ENCODE measurements at places on chromosomes 7 and 10.

GRCh38 chr7:28041508-28042314 lies 138.9 kb downstream of the JAZF1 start:
- DNase-seq = peak; percentile 97

- no peak for DNase-seq
Observed at GRCh38 chr7:7568553-7568952, 1.9 kb downstream of the MIOS start.

GRCh38 chr10:121926157-121926556 lies 1.7 kb downstream of the ATE1 start:
- no peak for DNase-seq

DNA sequence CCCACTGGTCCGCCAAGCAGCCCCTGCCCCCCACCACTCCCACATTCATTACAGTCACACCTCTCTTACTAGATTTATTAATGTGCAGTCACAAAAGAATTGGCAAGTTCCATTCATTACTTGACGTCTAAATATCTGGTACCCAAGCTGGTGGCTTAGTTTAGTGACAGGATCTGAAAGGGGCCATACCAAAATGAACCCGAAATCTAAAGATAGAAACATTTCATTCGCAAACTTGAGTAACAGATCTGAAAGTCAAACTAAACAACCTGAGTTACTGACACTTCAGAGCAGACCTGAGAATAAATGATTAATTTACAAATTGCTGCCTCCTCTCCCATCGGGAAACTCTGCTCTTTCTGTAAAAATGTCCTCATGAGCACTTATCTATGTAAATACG lies 53.4 kb downstream of the TNS3 start:
- DNase-seq = no peak

DNA sequence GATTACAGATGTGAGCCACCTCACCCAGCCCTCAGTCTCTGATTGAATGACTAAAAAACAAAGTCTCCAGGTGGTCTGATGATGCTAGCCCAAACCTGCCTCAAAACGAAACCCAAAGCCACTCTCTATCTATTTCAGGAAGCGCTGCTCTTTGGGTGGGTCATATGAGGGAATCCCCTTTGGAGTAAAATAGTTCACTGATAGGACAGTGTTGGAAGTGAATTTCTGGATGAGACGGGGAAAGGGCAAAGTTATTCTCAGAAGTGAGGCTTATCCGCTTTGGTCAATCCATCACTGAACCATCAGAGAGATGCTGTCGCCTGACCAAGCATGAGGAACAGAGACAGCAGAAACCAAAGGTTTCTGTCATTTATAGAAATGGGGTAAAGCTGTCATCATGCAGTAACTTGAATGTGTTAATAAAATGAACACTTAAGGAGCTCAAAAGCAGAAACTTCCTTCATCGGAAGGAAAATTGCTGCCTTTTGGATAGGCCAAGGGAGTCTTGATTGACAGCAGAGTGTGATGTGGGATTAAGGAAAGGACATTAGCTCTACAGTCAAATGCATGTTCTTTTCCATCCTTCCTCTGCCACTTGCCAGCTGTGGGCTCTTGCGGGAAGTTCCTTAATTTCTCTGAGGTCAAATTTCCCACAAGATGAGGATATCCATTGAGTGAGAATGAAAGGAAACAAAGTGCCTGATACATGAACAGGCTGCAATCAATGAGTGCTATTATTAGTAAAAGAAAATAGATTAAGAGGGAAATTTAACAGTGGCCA lies 64.9 kb upstream of the C1QL3 start:
- no peak for DNase-seq

DNA sequence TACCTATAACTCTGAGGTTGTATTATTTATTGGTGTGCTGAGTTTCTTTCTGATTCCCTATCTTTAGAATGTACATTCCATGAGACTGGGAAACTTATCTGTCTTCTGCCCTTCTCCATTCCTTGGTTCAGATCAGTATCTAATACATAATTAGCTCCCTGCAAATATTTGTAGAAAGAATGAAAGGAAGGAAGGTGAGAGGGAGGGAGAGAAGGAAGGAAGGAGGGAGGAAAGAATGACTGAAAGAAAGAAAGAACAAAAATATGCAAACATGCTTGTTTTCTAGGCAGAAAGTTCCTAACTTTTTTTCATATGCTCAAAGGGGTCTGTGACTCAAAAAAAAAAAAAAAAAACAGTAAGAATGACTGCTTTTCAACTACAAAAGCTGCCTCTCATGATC lies 3.9 kb upstream of the USP6NL start:
- DNase-seq = no peak

DNA sequence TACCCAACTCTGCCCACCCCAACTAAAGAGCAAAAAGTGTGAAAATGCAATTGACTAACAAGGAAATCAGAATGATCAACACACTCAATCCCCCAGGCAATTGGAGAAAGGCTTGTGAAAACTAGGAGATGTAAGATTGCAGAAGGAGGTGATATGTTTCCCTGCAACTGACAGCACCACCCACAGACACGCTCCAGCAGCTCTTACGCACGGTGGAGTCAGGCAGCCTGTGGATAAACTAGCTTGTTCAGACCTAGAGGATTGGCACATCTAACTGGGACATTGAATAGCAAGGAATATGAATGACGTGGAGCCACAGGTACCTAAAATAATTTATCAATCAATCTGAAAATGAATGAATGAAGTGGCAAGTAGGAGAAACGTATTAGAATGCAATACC lies 125.7 kb upstream of the MYO3A start:
- no peak for DNase-seq

DNA sequence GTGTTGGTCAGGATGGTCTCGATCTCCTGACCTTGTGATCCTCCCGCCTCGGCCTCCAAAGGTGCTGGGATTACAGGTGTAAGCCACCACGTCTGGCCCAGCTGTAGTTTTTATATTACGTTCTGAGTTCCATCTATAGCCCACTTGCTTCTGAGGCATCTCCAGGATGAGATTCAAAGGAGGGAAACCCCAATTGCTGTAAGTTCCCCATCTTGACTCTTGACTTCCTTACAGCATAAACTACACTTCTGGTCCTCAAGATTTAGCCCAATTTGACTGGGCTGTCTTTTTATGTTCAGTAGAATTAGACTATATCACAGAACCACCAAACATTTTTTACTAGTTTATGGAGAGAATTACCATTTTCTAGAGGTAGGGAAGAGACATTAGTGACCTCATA lies 44.3 kb downstream of the CCM2 start:
- no peak for DNase-seq

DNA sequence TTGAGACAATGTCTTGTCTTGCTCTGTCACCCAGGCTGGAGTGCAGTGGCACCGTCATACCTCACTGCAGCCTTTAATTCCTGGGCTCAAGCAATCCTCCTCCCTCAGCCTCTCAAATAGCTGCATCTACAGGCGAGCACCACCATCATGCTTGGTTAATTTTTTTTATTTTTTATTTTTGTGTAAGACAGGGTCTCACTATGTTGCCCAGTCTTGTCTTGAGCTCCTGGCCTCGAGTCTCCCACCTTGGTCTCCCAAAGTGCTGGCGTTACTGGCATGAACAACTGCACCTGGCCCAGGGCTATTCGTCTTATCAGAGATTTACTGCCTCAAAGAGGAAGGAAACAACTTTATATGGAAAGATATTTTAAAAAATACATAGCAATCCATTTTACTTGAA lies 102.8 kb upstream of the NUPR2 start:
- DNase-seq = no peak

DNA sequence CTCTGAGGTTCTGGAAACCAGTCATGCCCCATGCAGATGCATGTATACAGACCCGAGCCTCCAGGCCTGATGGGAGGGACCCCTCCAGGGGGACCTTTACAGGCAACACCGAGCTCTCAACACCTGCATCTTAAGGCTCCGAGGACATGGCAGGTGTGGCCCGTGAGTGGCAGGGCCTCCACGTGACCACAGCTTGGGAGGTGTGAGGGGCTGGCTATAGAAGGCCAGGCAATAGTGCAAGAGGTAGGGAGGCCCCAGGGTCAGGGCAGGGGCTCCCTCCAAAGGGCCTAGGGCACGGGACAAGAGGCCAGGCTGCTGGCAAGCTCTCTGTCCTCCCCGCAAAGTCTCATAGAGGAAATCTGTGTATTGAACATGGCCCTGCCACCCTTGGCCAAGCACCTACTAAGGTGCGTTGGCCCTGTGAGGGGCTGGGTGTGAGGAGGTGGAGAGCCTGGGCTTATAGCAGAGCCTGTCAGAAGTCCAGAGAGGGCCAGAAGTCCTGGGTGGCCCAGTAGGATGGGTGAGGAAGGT lies 134.2 kb downstream of the PTPN20 start:
- DNase-seq = no peak

GRCh38 chr7:44634839-44635591 lies 28.6 kb downstream of the OGDH start:
- DNase-seq = peak; percentile 63

GRCh38 chr10:71077143-71077581 lies 135.2 kb upstream of the UNC5B start:
- no peak for DNase-seq

DNA sequence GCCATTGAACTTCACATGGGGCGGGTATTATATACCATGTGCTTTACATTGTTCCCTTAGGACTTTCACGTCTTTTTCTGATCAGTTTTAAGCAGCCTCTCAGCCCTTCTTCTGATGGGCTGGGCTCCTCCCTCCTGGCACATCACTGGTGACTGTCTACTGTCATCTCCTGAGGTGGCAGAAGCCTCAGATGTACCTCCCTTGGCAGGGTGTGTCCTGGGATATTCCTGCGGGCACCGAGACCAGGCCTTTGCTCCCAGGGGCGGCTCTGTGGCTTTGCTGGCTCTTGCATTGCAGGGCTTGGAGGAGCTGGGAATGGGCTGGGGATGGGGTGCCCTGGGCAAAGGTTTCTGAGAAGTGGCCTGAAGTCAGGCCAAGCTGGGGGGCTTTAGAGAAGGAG lies 34.6 kb upstream of the GOLGA7B start:
- DNase-seq = no peak

GRCh38 chr10:86187499-86188239 lies 178.9 kb downstream of the GRID1 start:
- no peak for DNase-seq

GRCh38 chr10:37831495-37832333 lies 25.7 kb downstream of the ZNF248 start:
- DNase-seq = no peak

DNA sequence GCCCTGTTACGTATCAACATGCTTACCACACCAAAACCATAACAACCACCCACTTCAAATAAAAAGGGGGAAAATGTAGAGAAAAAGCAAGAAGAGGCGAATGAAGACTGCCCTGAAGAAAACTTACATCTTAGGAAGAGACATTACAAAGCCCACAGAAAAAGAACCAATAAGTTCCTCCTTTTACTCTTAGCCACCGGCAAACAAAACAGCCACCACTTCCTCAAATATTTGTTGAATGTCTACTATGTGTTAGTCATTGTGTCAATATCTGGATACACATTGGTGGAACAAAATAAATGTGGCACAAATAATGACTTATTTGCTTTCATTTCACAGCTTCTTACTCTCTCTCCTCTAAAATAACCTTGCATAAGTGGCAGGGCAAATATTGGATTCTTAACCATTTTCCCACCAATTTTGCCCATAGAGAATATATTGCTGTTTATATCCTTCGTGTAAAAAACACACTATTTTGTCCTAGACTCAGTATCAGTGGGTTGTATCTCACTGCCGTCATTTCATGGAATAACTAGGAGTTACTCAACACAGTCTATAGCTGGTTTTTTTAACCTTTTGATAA lies 106.8 kb downstream of the ANK3 start:
- peak; percentile 78 for DNase-seq

DNA sequence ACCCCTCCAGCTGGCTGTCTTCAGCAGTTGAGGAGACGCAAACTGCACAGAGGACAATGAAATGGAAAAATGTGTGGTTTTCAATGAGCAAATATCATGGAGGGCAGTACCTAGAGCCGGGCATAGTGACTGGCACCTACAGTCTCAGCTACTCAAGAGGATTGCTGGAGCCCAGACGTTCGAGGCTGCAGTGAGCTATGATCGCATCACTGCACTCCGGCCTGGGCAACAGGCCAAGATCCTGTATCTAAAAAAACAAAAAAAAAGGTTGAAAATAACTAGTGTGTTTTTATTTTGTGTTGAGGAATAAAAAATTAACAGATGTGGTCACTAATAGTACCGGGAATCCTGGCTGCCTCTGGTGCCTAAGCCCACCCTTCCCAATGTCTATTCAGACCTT lies 345.5 kb downstream of the GALNT17 start:
- no peak for DNase-seq

DNA sequence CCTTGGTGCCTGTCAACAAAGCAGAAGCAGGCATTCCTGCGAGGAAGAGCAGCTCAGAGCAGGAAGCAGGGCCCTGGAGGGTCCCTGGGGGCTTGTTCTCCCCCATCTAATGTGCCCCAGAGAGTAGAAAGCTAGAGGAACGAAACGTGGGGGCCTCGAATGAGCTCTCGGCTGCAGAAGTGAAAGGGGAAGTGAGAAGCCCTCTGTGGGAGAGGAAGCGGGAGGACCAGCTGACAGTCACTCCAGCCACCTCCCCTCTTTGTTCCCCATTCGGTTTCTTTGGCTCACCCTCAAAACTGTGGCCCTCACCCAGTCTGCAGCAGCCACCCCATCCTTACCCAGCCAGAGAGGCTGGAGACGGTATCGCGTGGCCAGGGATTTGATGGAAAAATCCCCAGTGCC lies 25.0 kb downstream of the C10orf105 start:
- no peak for DNase-seq

- DNase-seq = no peak
Observed at GRCh38 chr7:47890606-47891005, 57.7 kb downstream of the PKD1L1 start.

DNA sequence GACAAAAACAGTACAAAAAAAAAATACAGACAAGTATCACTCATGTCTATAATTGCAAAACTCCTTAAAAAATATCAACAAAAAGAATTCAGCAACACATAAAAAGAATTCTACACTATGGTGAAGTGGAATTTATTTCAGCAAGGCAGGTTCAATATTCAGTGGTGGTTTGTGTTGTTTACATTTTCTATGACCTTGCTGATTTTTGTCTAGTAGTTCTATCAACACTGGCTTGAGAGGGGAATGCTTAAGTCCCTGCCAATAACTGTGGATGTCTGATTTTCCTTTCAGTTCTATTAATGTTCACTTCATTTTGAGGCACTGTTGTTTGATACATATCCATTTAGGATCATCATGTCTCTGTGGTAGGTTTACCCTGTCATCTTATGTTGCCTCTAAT lies 58.5 kb downstream of the CADPS2 start:
- no peak for DNase-seq

GRCh38 chr10:72049969-72050781 lies 38.2 kb downstream of the SPOCK2 start:
- no peak for DNase-seq

GRCh38 chr10:3592424-3592823 lies 192.6 kb downstream of the KLF6 start:
- no peak for DNase-seq

- no peak for DNase-seq
Observed at GRCh38 chr10:43424416-43424815, 12.5 kb upstream of the ZNF487 start.

GRCh38 chr7:19369806-19370205 lies 224.6 kb upstream of the FERD3L start:
- no peak for DNase-seq

GRCh38 chr7:38630720-38631673 lies at the start of gene AMPH:
Gene AMPH (minus strand): TSS chr7:38631373. CDS start chr7:38631351, 22 bp downstream.
- peak; percentile 59 for DNase-seq

Measured in A172 (cell line).